ENCODE measurements at places on chromosomes 7 and 10.

DNA sequence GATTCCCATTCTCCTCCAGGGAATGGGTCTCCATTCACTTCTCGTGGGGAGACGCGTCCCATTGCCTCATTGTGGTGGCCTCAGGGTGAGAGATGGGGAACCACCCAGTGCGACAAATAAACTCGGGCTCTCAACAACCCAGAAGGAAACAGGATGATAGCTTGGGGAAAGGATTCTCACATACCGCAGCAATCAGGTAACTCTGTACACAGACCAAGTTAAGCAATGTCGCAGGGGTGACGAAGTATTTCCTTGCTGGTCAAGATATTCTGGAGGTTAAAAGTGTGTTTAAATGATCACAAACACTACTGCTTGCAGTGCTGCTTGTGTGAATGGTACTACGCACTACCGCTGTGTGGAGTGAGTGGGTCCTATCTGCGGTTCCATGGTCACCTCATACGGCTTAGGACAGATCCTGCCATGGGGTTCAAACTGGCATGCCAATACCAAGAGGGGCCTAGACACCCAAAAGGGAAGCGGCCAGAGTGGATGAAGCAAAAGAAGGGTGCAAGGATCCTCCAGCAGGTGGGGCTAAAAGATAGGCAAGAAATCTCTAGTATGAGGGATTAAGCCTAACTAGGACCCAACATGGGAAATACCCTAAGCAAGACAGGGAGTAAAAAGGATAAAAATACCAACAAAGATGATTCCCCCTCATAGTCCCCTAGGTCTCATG, 143.8 kb upstream of the TMEM106B start:
- peak; percentile 16 for DNase-seq

GRCh38 chr10:7942859-7943258, 111.6 kb upstream of the GATA3 start:
- no peak for DNase-seq

GRCh38 chr10:104033966-104034365, 51.7 kb downstream of the COL17A1 start:
- DNase-seq = no peak

GRCh38 chr10:72261784-72262404, 11.8 kb upstream of the DDIT4 start:
- no peak for DNase-seq

- no peak for DNase-seq
Measured at GRCh38 chr10:80081801-80082750, 3.6 kb downstream of the TMEM254 start.

GRCh38 chr10:14574291-14574690, 200.4 kb downstream of the FAM107B start:
- DNase-seq = no peak

DNA sequence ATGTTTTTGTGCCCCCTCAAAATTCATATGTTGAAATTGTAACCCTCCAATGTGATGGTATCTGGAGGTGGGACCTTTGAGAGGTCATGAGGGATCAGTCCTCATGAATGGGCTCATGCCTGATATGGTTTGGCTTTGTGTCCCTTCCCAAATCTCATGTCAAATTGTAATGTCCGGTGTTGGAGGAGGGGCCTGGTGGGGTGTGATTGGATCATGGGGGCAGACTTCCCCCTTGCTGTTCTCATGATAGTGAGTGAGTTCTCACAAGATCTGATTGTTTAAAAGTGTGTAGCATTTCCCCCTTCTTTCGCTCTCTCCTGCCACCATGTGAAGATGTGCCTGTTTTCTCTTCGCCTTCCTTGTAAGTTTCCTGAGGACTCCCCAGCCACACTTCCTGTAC, 53.4 kb downstream of the TLL2 start:
- DNase-seq = no peak

GRCh38 chr7:80833289-80834268, 85.3 kb downstream of the SEMA3C start:
- no peak for DNase-seq

DNA sequence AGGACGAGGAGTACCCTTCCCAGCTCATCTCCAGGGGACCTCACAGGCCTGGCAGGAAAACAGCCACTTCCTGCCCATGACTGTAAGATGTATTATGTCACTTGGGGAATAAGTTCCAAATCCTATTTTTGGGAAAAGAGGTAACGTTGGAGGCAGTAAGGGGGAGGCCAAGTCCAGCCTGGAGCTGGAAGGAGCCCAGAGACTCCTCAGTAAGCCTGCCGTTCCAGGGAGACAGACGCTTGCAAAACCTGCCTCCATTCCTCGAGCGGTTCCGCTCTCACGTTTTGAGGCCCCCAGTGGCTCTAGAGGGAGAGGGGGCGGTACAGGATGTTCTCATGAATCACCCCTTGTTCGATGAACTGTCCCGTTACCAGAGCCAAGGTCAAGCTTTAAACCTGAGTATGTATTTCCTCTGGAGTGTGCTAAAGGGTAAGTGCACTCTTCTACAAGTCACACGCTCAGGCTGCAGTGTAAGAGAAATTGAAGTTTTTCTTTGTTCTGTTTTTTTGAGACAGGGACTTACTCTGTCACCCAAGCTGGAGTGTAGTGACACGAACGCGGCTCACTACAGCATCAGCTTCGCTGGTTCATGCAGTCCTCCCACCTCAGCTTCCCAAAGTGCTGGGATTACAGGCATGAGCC, 45.5 kb upstream of the CYTH3 start:
- DNase-seq = no peak

- DNase-seq = peak; percentile 18
Measured at GRCh38 chr7:99040104-99040958, 103.6 kb downstream of the SMURF1 start.

DNA sequence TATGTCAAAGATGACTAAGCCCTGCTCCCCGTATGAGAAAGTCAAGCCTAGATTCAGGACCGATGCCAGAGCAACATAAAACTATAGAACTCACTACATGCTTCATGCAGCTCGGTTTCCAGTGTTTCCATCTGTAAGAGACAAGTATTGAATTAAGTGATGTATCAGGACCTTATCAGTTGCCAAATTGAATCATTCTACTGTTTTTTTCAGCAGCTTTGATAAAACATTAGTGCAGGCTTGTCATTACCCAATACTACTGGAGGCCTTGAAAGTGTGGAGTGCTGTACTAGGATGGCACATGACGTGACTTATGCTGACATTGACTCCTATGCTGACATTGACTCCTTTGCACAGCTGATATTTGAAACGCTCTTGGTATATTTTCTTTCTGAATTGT, 10.8 kb upstream of the NRP1 start:
- DNase-seq = no peak

DNA sequence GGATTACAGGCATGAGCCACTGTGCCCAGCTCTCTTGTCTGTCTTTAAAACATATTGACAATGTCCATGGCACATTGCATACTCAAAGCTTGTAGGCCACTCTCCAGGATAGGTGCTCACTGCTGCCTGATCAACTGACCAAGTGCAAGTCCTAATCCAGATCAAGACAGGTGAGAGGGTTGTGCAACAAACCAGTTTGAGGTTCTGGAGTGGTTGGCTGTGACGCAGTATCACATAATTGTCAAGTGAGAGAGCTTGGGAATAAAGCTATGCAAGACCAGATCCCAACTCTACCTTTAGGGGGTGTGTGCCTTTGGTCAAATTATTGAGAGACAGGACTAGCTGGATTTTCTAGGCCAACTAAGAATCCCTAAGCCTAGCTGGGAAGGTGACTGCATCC, 43.0 kb upstream of the OPN4 start:
- DNase-seq = no peak

DNA sequence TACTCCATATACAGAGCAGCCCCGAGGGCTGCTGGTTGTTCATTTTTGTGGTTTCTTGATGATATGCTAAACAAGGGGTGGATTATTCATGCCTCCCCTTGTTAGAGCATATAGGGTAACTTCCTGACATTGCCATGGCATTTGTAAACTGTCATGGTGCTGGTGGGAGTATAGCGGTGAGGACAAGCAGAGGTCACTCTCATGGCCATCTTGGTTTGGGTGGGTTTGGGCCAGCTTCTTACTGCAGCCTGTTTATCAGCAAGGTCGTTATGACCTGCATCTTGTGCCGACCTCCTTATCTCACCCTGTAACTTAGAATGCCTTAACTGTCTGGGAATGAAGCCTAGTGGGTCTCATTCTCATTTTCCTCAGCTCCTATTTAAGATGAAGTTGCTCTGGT, 31.3 kb downstream of the GNAT3 start:
- no peak for DNase-seq

DNA sequence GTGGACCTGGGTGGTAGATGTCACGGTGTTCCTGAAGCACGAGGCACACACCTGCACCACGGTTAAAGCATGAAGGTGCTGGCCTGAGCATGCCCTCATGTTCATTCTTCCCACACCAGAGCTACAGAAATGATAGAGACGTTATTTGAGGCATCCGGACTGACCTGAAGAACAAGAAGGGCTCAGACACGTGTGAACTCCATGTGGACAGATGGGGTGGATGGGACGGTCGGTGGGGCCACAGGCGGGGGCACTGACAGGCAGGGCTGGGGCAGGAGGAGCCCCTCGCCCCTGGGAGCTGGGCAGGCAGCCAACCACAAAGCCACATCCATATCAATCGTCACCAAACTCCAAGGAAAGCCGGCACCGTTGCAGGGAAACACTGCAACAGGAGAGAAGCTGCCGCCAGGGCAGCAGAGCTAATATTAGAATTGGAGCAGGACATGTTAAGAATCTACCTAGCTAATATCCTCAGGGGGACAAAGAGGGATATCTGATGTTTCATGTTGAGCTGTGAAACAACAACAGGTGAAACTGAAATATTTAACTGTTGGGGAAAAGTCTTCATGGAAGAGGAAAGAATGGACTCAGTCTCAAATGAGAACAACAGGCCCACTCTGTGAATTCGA, 37.8 kb upstream of the DIP2C start:
- DNase-seq = no peak

DNA sequence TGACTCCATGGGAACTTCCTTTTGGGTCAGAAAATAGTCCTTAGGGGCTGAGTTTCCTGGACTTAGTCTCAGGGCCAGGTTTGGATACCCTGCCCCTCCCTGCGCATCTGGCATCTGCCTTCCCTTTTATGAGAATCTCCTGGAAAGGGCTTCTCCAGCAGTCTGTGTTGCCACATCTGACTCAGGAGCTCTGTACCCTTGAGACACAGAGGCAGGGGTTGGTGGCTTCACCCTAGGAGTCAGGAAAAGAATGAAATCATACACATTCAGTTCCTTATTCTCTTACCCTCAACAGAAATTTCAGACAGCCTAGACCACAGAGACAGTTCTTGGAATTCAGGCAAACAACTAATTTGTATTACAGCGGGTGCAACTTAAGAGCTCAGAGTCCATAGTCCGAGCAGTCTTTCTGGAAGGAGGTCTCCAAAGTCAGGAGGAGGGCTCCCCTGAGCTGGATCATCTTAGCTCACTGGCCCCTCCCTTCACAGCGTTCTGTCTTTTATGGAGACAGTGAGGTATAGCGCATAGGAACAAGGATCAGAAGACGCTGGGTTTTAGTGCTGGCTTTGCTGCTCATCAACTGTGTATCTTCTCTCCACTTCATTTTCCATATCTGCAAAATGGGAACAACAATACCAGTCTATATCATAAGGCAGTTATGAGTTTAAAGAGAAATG, 3.0 kb upstream of the PLAU start:
- no peak for DNase-seq

- DNase-seq = no peak
Measured at GRCh38 chr7:156496865-156497264, 143.7 kb upstream of the RNF32 start.

- no peak for DNase-seq
Measured at GRCh38 chr10:23630885-23631284, 192.0 kb downstream of the OTUD1 start.

- DNase-seq = no peak
Measured at GRCh38 chr7:155292680-155293226, 4.9 kb upstream of the INSIG1 start.

- no peak for DNase-seq
Measured at GRCh38 chr10:79401015-79401921, 44.2 kb downstream of the ZCCHC24 start.

- no peak for DNase-seq
Measured at GRCh38 chr10:52258799-52259425, 55.2 kb upstream of the DKK1 start.

- DNase-seq = no peak
Measured at GRCh38 chr7:31100871-31101270, 48.8 kb downstream of the ADCYAP1R1 start.

- DNase-seq = no peak
Measured at GRCh38 chr7:148379677-148380076, 210.9 kb upstream of the C7orf33 start.

GRCh38 chr10:26448292-26448691, 10.2 kb downstream of the APBB1IP start:
- no peak for DNase-seq

GRCh38 chr7:14837216-14837615, 65.3 kb downstream of the DGKB start:
- DNase-seq = no peak

DNA sequence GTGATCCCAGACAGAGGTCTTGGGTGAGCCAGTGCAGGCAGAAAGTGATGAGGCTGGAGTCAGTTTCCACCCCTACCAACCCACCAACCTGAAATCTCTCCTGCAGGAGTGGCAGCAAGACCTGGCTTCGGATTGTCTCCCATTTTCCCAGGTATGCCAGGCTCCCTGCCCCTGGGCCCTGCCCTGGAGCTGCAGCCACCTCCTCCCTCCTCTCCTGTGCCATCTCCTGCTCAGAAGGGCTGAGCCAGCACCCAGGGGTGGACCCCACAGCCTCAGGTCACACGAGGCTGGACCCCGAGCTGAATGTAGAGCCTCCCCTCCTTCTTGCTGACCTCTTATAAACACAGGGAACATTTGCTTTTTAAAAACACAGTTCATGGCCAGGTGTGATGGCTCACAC, 17.0 kb upstream of the LIMK1 start:
- DNase-seq = no peak

GRCh38 chr10:47423476-47423875, 39.4 kb upstream of the ZNF488 start:
- no peak for DNase-seq

DNA sequence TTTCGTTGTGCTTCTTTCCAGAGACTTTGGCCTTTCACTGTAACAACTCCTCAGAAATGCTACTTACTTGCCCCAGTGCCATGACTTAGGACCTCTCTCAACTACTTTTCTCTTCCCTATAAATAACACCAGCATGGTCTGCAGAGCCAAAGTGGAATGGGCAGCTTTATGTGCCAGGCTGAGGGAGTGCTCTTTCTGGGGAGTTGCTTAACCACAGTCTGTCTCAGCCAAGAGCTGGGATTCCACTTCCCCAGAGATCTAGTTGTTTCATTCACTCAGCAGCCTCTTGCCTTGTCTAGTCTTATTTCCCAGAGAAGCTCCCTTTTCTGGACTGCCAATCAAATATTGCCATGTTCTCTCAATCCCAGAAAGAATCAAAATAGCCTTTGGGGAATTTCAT, 912.2 kb downstream of the GRID1 start:
- DNase-seq = no peak

GRCh38 chr7:19206721-19207120, 61.5 kb upstream of the FERD3L start:
- DNase-seq = no peak

DNA sequence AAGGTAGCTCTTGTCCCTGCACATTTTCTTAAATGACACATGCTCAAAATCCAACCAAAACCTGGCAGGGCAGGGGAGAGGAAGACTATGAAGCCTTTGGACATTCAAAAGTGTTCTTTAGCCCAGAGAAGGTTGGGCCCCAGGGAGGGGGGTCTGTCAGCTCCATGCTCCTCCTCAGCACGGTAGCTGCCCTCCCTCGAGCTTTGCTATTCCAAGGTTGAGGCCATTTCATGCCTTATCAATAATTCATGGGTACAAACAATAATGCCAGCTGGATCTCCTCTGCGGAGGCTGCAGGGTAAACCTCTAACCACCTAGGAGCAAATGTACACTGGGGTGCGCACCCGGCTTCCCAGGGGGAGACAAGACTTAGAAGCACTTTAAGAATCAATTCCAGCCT, 61.5 kb downstream of the SLIT1 start:
- DNase-seq = no peak
